Kidney (tissue), 22 donors: ENCODE measurements at places on chromosomes 7 and 10. TPM values are rescaled to one million over a fixed set of nuclear protein-coding genes. Genes with fewer than 3 reads are reported as not detected.

- no peaks in the 10 kb centered on the region for H3K36me3 ChIP-seq
- no peak for DNase-seq
- H3K4me1 ChIP-seq = no peaks in the 10 kb centered on the region
- H3K27ac ChIP-seq = no peak overlapping the region
Observed at GRCh38 chr7:28018020-28018419, 162.6 kb downstream of the JAZF1 start.

DNA sequence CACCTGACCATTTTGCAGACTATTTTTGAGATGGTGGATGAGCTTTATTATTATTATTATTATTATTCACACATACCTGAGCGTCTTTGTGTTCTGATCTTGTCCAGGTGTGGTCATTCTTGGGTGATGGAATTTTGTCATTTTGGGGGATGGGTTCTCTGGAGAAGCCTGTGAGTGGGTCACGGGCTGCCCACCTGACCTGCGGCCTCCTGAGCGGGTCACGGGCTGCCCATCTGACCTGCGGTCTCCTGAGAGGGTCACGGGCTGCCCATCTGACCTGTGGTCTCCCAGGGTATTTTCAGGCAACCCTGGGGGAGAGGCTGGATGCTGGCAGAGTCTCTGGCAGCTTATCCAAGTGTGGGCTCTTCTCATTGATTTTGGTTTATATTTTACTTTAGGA lies 7.3 kb downstream of the SCART1 start:
- H3K4me1 ChIP-seq = no peaks in the 10 kb centered on the region
- H3K27ac ChIP-seq = no peak overlapping the region
- H3K36me3 ChIP-seq = no peaks in the 10 kb centered on the region
- DNase-seq = no peak

DNA sequence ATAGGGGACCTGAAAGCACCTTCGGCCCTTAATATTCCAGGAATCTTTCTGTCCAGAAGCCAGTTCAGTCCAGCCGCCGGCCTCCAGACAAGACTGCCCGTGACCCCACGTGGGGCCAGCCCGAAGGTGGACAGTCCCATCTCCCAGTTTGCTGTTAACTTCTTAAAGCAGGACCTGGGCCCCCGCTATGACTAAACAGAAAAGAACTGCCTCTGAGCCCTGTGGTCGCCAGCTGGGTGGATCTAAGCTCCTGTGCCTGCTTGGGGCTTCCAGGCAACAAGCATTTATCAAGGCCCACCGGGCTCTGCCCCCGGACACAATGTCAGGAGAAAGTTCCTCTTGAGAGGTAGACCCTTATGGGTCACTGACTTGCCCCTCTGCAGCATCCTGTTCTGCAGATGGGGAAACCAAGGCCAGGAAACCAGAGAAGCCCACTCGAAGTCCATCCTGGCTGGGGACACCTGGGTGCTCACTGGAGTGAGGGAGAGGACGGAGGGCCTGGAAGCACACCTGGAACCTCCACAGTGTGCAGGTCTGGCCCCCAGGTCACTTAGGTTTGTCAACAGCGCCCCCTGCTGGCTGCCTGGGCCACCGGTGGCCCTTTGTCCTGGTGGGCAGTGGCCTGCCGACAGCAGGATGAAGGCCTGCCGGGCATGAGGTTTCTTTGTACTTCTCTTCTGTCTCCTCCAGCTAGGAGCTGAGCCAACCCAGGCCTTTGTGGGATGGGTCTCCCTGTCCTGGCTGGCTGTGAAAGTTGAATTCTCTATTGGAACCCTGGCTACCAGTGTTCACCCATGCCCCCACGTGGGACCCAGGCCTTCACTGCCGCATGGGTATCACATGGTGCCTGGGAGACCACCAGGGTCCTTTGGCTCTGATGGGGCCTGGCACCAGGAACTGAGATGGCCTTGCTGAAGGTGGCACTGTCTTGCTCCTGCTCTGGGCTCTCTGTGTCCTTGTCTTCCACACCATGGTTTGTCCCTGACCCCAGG lies 128.0 kb downstream of the ZMIZ1 start:
- no peaks in the 10 kb centered on the region for H3K4me1 ChIP-seq
- peaks cover 2% of the 10 kb centered on the region for H3K36me3 ChIP-seq
- H3K4me3 ChIP-seq = no peak overlapping the region

DNA sequence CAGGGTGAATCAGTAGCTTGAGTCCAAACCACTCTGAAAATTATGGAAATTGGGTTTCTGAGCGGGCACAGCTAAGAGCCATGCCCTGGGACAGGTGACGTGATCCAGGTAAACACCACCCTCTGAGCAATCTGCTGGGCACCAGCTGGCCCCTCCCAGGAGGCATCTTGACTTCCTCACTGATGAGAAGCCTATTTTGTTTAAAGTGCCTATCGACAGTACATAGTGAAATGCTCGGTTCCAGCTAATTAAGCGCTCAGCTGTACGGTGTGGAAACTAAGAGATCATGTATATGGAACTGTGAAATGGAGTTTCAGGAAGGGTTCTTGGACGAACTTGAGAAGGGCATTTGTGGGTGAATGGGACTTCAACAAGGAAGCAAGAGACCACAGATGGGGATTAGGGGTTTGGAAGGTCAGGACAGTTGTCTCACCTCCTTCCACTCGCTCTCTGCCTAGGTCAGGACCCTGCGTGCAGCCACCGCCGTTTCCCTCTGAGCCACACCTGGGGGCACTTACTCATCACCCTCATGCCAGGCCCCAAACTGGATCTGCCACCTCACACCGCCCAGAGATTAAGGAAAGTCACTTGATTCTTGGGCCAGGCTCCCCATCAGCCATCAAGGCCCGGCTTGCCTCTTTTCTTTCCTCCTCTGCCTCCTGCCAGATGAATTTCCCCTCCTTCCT lies 3.2 kb downstream of the ITPRIP start:
- peak overlapping the region; percentile 55 for H3K27ac ChIP-seq
- H3K27me3 ChIP-seq = no peaks in the 10 kb centered on the region
- peaks cover 47% of the 10 kb centered on the region for H3K4me1 ChIP-seq
- DNase-seq = no peak

DNA sequence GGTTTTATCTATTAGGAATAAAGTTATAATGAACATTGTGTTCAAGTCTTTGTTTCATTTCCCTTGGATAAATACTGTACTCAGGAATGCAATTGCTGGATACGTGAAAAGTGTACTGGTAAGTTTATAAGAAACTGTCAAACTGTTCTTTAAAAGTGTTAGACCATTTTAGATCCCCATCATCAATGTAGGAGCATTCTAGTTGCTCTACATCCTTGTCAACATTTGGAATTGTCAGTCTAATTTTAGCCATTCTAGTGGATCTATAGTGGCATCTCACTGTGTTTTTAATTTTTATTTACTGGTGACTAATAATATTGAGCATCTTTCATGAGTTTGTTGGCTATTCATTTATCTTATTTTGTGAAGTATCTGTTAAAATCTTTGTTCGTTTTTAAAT lies 354.0 kb upstream of the NRP1 start:
- no peak overlapping the region for H3K27ac ChIP-seq
- no peaks in the 10 kb centered on the region for H3K27me3 ChIP-seq
- no peaks in the 10 kb centered on the region for H3K36me3 ChIP-seq
- no peaks in the 10 kb centered on the region for H3K4me1 ChIP-seq

- H3K27ac ChIP-seq = no peak overlapping the region
- no peak for DNase-seq
- no peak overlapping the region for H3K4me3 ChIP-seq
- H3K36me3 ChIP-seq = no peaks in the 10 kb centered on the region
- H3K27me3 ChIP-seq = no peaks in the 10 kb centered on the region
- H3K4me1 ChIP-seq = peaks cover 3% of the 10 kb centered on the region
Observed at GRCh38 chr10:52212062-52212461, 102.0 kb upstream of the DKK1 start.

- peak overlapping the region; percentile 13 for H3K27ac ChIP-seq
- H3K4me1 ChIP-seq = peaks cover 20% of the 10 kb centered on the region
- no peaks in the 10 kb centered on the region for H3K36me3 ChIP-seq
- H3K27me3 ChIP-seq = no peaks in the 10 kb centered on the region
- peak; percentile 89 for DNase-seq
Observed at GRCh38 chr10:7563368-7563767, 103.4 kb downstream of the ITIH5 start.

GRCh38 chr7:40329601-40330153 lies 194.9 kb downstream of the SUGCT start:
- no peak overlapping the region for H3K27ac ChIP-seq
- no peaks in the 10 kb centered on the region for H3K4me1 ChIP-seq
- H3K27me3 ChIP-seq = no peaks in the 10 kb centered on the region

- H3K27me3 ChIP-seq = no peaks in the 10 kb centered on the region
- H3K27ac ChIP-seq = no peak overlapping the region
- no peaks in the 10 kb centered on the region for H3K4me1 ChIP-seq
- no peak overlapping the region for H3K4me3 ChIP-seq
- H3K36me3 ChIP-seq = no peaks in the 10 kb centered on the region
Observed at GRCh38 chr10:130463876-130464364, 327.7 kb downstream of the GLRX3 start.

- H3K27ac ChIP-seq = no peak overlapping the region
- no peak for DNase-seq
- no peak overlapping the region for H3K4me3 ChIP-seq
- no peaks in the 10 kb centered on the region for H3K4me1 ChIP-seq
- H3K27me3 ChIP-seq = no peaks in the 10 kb centered on the region
Observed at GRCh38 chr10:131461093-131461492, 149.6 kb upstream of the TCERG1L start.

- H3K36me3 ChIP-seq = no peaks in the 10 kb centered on the region
- H3K4me3 ChIP-seq = no peak overlapping the region
- no peak overlapping the region for H3K27ac ChIP-seq
- H3K27me3 ChIP-seq = no peaks in the 10 kb centered on the region
- peak; percentile 40 for DNase-seq
- H3K4me1 ChIP-seq = no peaks in the 10 kb centered on the region
Observed at GRCh38 chr7:84092207-84092606, 102.4 kb downstream of the SEMA3A start.

DNA sequence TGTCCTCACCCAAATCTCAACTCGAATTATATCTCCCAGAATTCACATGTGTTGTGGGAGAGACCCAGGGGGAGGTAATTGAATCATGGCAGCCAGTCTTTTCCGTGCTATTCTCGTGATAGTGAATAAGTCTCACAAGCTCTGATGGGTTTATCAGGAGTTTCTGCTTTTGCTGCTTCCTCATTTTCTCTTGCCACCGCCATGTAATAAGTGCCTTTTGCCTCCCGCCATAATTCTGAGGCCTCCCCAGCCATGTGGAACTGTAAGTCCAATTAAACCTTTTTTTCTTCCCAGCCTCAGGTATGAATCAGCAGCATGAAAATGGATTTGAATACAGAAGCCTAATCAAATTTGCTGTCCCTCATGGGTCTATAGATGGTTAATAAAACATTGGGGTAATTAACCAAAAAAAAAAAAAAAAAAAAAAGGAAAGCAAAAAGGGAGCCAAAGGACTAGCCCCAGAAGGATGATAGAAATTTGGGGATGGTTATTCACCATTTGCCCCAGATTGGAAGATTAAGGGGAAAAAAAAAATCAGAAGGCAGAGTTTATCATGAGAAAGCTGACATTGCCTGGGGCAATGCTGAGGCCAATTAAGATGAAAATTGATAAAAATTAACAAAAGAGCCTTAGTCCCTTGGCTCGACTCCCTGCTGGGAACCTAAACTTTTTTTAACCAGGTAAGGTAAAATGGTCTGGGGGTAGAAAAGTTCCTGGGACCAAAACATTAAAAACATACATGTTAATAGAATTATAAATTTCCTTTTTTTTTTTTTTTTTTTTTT lies 27.6 kb downstream of the AVL9 start:
- H3K36me3 ChIP-seq = no peaks in the 10 kb centered on the region
- DNase-seq = no peak
- H3K4me3 ChIP-seq = no peak overlapping the region
- no peaks in the 10 kb centered on the region for H3K27me3 ChIP-seq

GRCh38 chr10:110946496-110946895 lies 27.1 kb downstream of the SHOC2 start:
- DNase-seq = no peak
- no peaks in the 10 kb centered on the region for H3K4me1 ChIP-seq
- H3K36me3 ChIP-seq = no peaks in the 10 kb centered on the region
- H3K27me3 ChIP-seq = no peaks in the 10 kb centered on the region
- no peak overlapping the region for H3K27ac ChIP-seq

DNA sequence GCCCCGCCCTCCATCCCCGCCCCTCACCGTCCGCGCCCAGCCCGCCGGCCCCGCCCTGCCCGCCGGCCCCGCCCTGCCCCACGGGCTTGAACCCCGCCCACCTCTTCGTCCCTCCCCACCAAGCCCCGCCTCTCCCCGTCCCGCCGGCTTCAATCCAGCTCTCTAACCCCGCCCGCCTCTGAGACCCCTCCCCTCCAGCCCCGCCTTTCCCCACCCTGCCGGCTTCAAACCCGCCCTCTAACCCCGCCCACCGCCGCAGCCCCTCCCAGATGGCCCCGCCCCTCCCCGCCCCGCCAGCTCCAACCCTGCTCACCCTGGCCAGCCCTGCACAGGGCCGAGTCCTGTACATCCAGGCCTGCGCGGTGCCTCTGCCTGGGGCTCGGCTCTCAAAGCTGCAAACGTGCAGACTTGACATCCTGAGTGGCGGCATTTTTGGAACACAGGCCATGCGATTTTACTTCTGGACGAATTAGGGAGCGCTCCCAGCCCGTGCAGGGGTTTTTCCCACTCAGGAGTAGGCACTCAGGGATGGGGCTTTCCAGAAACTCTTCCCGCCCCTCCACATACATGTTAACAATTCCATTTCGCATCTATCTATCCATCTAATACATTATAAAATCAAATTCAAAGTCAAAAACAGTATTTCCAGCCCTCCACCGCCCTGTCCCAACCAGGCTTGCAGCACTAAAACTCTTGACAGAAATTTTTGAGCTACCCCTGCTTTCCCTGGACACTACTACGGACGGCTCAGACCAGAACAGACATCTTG lies 477 bp upstream of the NMT2 start:
- no peaks in the 10 kb centered on the region for H3K27me3 ChIP-seq
- no peak overlapping the region for H3K4me3 ChIP-seq
- peak; percentile 99 for DNase-seq
- H3K4me1 ChIP-seq = no peaks in the 10 kb centered on the region
- no peak overlapping the region for H3K27ac ChIP-seq
- no peaks in the 10 kb centered on the region for H3K36me3 ChIP-seq

DNA sequence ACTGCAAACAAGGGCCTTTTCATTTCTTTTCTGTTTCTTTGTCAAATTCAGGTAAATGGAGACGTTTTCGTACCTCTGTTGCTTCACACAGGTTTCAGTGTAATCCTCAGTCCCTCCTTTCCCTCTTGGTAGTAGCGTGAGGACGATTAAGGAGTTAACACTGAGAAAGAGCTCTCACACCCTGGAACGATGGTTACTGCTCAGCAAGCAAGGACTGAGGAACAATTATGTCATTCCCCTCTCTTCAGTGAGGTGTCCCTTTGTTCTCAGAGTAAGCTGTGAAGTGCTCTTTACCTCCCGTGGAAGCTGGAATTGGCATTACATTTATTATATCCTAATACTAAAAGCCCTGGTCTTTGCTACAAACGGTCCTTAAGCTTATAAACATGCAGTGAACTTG lies 95.9 kb downstream of the FANK1 start:
- no peaks in the 10 kb centered on the region for H3K4me1 ChIP-seq
- no peaks in the 10 kb centered on the region for H3K27me3 ChIP-seq
- DNase-seq = no peak
- H3K36me3 ChIP-seq = no peaks in the 10 kb centered on the region
- H3K27ac ChIP-seq = no peak overlapping the region
- H3K4me3 ChIP-seq = no peak overlapping the region

- no peak overlapping the region for H3K4me3 ChIP-seq
- no peak for DNase-seq
- no peak overlapping the region for H3K27ac ChIP-seq
Observed at GRCh38 chr7:113289140-113289740, 170.9 kb upstream of the SMIM30 start.

The PRSS37 gene
- not detected for total RNA-seq

The SRRM3 gene
- total RNA-seq = 1.0 TPM

The NRG3 gene
- 5.4 TPM for total RNA-seq

The ORC5 gene
- total RNA-seq = 18.4 TPM

The TBX20 gene
- not detected for total RNA-seq

The PNLIP gene
- total RNA-seq = not detected

The NEUROD6 gene
- total RNA-seq = not detected

The MKLN1 gene
- total RNA-seq = 77.0 TPM

The OPN4 gene
- not detected for total RNA-seq

The KCNMA1 gene
- 8.9 TPM for total RNA-seq

The ADAM22 gene
- 7.9 TPM for total RNA-seq
